Stimulated activated CD8-positive, alpha-beta memory T cell treated with anti-CD3 and anti-CD28 coated beads, Interleukin-2, amount 100 ng/mL, for 1 hour (primary cell): ENCODE measurements at places on chromosomes 12 and 14.

DNA sequence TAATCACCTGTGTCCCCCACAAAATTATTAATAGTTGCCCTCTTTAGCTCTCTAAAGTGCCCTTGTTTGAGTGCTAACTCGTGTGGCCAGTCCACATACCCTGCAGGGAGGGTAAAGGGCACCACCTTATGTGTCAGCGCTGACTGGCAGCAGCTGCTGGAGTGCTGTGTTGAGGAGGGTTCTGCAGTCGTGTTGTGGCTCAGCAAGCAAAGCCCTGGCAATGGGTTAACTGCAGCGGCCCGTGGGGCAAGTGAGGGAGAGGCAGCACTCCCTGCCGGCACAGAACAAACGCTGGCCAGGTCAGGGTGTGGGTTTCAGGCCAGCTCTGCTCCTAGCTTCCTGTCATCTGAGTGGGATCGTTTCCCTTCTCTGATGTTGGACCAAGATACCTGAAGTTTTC is 369.8 kb downstream of the CACNA1C start:
- no peak for DNase-seq

DNA sequence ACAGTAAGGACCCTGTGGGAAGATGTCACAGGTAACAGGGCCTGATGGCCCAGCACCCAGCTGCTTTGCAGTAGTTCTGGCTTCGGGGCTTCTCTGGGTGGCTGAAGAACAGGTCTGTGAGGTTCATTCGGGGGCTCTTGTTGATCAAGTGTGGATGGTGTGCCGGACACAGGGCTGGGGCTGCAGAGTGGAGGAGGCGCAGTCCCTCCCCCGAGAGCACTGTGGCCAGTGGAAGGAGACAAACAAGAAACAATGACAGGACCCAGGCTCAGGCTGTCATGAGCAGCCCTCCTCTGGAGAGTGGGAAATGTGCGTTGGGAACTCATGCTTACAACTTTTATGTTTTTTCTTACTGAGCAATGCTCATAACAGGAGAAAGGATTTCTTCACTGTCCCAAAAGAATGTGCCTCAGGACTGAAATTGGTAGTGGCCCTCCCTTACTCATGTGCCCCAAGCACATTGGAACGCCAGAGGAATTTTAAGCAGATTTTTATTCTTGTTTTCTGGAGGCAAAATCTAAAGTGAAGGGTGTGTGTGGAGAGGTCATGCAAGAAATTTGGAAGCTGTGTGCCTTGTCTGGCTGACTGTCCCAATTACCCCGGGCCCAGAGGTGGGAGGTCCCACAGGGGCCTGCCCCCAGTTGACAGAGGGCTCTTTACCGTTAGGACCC is 233.8 kb downstream of the CACNA1C start:
- DNase-seq = no peak

GRCh38 chr12:116099652-116100432 is 177.7 kb downstream of the MED13L start:
- DNase-seq = no peak

DNA sequence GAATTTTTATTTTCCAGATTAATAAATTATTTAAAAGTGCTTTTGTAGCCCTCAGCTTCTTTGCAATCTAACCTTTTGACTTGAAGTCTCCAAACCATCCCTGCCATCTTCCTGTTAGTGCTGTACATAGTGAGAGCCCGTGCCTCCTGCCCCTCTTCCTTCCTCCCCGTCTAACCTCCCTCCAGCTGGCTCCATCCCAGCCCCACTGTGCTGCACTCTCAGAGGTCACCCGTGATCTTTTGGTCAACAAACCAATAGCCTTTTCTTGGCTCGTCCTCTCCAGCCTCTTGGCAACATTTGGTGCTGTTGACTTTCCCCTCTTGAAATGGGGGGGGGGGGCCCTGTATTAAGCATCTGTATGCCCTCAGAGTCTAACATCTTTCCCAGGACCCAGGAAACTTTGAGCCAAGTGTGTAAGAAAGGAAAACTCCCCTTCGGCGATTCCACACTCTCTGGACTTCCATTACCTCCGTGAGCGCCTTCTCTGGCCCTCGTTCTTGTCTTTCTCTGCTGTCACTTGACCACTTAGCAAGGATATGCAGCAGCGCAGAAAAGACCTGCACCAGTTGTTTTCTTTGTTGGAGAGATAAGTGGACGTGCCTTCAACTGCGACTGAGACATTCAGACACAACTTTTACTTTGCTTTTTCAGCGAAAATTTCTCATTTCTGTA is 44.1 kb downstream of the FBXW8 start:
- DNase-seq = no peak

DNA sequence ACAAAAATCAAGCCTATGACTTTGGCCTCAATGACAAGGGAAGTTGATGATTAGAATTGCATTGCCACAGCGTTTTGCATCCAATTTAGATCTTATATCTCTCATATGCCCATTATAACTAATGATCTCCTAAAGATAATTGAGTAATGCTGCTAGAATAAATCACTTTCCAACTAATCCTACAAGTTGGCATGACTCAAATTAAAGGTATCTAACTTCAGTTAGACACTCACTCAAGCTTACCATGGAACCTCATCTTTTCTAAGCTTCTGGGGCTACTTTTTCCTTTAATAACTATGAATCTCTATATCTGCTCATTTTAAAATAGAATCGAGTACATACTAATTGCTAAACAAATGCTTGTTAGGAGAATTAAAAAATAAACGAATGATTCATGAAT is 427.8 kb downstream of the BTG1 start:
- DNase-seq = no peak

DNA sequence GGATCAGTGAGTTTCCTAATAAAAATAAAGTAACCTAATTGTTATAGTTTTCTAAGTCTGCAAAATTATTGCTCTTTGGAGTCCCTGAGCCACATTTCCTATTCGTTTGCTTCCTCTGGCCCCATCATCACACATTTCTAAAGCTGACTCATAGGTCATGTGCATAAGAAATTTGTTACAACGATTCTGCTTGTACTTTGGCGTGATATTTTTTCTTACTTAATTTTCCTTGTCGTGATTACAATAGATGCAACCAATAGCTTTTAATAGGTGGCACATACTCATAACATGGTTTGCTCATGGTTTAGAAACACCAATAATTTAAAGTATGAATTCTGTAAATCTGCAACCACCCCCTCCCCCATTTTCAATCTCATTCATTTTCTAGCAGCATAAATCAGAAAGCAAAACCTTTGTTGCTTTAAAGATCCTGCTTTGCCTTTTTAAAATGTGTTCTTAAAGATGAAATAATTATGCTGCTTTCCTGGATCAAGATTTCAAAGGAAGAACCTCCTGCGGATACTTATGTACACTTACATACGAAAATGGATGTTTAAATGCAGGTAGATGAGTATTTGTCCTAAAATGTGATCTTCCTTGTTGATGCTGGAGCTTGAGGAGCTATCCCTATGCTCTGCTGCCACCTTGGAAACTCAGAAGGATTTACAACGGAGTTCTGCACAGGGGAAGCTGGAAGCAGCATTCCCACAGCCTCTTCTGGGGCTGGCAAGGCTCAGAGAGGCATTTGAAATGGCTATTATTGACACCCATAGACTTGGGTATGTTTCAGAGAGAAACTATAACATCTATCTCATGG is 1.7 kb upstream of the FLRT2 start:
- DNase-seq = no peak

DNA sequence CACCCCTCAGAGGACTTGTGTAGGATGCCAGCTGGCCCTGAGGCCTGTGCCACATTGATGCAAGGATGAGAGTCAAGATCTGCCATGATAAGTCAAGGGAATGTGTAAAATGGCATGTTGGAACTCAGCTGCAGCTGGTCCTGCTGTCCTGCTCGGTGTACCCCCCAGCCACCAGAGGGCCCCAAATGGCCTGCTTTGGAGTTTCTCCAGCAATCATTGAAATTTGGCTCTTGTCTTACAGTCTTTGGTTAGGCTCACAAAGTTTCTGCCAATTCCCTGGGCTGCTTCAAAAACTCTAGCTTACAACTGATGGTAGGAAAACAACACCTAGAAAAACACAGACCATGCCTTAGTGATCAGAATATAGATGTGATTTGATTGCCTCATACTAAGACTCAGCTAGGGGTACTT is 76.8 kb downstream of the HSD17B6 start:
- no peak for DNase-seq

DNA sequence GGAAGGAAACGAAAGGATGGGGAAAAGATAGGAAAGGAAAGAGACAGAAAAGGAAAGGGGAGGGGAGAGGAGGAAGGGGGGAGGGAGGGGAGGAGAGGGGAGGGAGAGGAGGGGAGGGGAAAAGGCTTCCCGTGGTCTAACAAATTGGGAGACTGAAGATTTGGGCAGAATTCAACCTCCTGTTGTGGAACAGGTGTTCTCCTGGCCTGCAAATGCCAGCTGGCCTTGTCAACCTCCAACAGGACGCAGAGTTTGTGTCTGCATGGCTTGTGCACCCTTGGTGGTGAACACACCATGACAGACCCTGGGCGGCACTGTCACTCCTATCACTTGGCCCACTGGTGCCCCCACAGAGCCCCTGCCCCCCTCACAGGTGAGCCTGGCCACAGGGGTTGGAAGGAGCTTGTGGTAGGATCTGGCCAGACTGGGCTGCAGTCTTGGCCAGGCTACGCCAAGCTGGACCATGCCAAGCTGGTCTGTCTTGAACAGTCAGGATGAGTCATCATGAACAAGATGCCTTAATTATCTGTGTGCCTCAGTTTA is 321.6 kb downstream of the BCL11B start:
- DNase-seq = no peak

DNA sequence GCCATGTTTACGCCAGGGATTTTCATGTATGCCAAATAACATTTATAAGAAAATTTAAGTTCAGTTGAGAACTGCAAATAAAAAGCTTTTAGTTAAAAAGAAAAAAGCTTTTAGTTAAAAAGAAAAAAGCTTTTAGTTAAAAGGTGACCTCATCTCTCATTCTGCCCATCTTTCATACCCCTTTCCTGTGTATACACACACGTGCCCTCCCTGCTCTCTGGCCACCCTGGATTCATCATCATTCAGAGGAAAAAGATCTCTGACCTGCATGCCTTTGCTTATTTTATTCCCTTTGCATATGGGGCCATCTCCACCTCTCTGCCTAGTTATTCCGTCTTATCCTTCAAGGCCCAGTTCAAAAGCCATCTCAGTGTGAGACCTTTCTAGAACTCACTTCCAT is 38.1 kb upstream of the CDK17 start:
- no peak for DNase-seq

- no peak for DNase-seq
These were observed 18.9 kb upstream of the CFL2 start for GRCh38 chr14:34733245-34733644.

GRCh38 chr12:13044906-13045299 is 722 bp downstream of the FAM234B start:
- no peak for DNase-seq

- DNase-seq = no peak
These were observed 190.0 kb upstream of the BMP4 start for GRCh38 chr14:54146601-54147000.

DNA sequence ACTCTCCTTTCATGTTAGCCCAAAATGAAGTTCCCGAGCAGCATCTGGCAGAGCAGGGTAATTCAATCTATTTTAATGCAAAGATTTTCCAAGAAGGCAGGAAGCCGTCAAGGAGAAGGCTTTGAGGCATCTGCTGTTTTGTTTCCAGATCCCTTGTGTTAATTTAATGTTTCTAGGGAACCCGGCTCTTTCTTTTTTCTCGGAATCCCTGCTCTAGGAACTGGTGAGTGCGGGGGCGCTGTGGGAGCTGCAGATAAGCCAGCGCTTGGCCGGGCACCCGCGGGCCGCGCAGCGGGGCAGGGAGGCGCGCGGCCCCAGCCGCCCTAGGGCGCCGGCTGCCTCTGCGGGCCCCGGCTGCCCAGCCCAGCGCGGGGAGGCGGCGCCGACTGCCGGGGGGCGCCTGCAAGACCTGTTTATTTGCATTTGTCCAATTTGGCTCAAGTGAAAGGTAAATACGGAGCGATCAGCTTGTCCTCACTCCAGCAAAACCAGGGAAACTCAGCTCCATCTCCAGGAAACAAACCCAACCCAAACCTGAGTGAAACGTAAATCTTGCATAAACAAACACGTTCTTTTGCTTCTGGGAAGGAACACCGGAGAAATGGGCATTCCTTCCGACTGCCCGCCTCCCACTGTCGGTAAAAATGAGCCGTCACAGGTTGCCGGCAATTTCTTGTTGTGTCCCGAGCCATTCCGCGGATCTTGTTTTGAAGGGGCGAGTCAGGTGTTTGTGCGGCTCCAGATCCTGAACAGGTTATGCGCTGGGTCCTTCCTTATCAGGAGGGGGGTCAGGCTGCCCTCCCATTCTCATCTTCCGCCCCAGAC is 65.1 kb downstream of the CRADD start:
- no peak for DNase-seq

- no peak for DNase-seq
These were observed 7.5 kb upstream of the RASSF9 start for GRCh38 chr12:85843606-85844310.

DNA sequence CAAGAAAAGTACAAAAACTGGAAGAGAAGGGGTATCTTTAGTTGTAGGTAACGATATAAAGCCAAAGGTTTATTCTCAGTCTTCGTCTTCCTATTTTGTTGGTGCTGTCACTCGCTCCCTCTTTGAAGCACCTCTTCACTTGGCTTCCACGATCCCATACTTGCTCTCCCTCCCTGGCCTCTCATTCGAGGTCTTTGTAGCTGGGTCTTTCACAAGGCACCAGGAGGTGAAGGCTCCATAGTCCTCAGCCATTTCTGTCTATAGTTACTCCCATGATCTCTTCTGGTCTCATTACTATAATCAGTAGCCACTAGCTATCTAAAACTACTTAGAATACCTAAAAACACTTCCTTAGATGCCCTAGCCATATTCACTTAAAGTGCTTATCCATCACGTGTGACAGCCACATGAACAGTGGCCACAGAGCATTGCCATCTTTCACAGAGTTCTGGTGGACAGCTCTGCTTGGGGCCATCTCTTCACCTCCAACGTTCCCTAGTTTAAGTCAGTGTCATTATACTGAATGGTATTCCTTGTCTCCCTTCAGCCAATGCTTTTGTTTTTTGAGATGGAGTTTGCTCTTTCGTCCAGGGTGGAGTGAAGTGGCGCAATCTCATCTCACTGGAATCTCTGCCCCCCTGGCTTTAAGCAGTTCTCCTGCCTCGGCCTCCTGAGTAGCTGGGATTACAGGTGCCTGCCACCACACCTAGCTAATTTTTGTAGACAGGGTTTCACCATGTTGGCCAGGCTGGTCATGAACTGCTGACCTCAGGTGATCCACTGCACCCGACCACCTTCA is 57.1 kb downstream of the ATP2A2 start:
- no peak for DNase-seq

- no peak for DNase-seq
These were observed 17.8 kb downstream of the AACS start for GRCh38 chr12:125083072-125083471.

DNA sequence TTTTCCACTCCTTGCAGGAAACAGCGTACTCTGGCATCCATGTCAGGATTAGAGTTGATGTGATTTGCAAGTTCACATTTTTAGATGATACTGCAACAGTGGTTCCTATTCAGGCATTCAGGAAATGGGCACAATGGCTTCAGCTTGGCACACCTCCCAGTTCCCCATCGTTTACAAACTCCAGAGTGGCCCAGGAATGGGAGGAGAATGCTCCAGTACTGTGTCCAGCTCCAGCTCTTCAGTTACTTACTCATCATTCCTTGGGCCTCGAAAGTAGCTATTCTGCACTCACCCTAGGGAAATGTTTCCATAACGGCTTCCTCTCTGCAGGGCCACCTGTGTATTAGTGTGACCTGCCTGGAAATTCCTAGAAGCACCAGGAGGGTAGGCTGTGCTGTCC is 239.7 kb upstream of the RGS6 start:
- DNase-seq = no peak

- DNase-seq = no peak
These were observed 570 bp upstream of the MRPS35 start for GRCh38 chr12:27709932-27710591.
